ENCODE measurements at places on chromosomes 3 and 15.

DNA sequence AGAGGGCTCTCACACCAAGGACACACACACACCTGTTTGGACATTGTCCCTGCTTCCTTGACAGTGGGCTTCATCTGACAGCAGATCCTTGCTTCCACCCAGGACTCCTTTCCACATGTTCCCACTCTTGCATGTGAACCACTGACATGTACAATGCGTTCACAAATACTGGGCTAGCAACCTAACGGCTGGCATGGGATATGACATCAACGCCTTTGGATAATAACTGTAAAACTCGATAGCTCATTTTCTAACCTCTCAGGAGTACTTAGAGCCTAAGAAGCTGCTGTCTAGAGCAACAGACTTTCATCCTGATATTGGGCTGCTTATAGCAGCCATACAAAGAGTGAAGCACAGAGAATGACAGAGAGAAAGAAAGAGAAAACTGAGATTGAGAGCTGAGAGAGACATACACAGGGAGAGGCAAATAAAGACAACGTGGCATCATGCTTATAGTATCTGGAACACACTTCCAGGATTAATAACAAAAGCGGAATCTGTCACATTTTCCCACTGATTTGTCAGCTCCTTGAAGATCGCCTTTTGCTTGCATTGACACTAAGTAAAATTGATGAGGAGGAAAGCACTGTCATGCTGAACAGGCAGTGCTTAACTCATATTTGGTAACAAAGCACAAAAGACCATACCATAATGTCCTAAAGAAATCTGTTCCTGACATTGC lies 1.7 kb downstream of the GUCA1C start:
- no peak for DNase-seq

- no peak for DNase-seq
Observed at GRCh38 chr15:67824976-67825880, at the start of gene SKOR1. Gene SKOR1, plus strand, starts transcription at chr15:67825509. Its CDS starts 94 bp downstream, at chr15:67825603.

GRCh38 chr15:79185199-79185598 lies 94.6 kb upstream of the RASGRF1 start:
- no peak for DNase-seq

DNA sequence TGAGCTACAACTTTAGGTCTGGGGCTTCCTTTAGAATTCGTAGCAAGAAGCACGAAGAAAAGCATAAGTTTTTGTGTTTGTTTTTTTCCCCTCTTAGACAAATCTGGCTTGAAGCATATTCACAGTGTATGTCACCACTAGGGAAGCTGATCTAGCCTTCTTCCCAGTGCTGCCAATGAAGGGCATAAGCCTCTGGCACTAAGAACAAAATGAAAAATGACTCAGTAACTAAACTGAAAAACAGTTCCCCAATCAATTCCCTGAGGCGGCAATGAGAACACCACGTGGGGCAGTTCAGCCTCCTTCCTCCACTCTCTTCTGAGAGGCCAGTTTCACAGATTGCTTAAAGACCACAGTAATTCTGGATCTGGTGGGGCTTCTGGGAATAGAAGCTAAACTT lies 338.1 kb downstream of the GAP43 start:
- DNase-seq = no peak

DNA sequence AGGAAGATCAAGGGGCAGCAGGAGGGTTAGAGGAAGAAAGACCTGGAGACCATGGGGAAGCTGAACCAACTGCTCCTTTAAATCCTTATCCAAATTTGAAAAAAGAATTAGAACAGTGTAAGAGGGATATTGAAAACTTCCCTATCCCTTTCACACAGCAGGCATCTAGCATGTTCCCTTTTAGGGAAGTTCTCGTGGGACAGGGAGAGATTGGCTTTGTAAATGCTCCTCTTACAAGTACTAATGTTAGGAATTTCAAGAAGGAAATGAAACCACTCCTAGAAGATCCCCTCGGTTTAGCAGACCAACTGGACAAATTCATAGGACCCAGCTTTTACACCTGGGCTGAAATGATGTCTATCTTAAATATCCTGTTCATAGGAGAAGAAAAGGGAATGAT lies 41.5 kb downstream of the PPCDC start:
- no peak for DNase-seq

DNA sequence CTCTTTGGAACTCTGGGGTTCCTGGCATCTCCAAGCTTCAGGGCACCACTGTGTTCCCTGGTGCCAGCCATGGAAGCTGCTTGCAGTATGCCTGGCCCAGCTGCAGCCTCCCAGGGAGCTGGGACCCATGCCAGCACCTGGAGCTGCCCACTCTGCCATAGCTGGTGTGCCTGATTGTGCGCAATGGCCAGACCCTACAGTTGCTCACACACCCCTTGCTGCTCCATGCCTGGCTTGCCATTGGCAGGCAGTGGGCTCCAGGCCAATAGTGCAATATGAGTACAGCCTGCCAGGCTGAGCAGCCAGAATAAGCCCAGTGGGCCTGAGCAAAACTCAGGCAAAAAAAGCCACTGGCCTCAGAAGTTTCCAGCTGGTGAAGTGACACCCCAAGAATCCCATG lies 43.8 kb upstream of the LRRFIP2 start:
- no peak for DNase-seq

- no peak for DNase-seq
Observed at GRCh38 chr3:88005066-88005465, 53.7 kb downstream of the CGGBP1 start.

GRCh38 chr3:160081958-160082533 lies 93.4 kb downstream of the IL12A start:
- DNase-seq = no peak

DNA sequence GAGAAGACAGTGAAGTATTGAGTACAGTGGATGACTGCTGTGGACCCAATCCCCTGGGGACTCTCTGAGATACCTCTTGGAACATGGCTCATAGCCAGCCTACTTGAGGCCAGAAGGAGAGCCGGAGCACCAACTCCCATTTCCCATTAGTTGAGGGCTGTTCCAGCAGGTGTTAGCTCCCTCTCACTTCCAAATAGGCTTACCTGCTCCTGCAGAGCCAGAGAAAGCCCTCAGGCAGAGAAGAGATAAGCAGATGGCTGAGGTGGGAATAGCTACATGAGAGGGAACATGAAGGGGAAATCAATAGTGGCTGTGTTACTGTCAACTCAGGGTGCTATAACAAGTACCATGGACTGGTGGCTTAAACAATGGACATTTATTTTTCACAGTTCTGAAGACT lies 4.6 kb upstream of the CCK start:
- DNase-seq = no peak

GRCh38 chr3:62233065-62233464 lies 140.3 kb downstream of the FEZF2 start:
- DNase-seq = no peak

GRCh38 chr3:126394179-126394976 lies at the start of gene CFAP100:
Gene CFAP100, plus strand, starts transcription at chr3:126394909. Its CDS starts 1,092 bp downstream, at chr3:126396001.
- DNase-seq = no peak

DNA sequence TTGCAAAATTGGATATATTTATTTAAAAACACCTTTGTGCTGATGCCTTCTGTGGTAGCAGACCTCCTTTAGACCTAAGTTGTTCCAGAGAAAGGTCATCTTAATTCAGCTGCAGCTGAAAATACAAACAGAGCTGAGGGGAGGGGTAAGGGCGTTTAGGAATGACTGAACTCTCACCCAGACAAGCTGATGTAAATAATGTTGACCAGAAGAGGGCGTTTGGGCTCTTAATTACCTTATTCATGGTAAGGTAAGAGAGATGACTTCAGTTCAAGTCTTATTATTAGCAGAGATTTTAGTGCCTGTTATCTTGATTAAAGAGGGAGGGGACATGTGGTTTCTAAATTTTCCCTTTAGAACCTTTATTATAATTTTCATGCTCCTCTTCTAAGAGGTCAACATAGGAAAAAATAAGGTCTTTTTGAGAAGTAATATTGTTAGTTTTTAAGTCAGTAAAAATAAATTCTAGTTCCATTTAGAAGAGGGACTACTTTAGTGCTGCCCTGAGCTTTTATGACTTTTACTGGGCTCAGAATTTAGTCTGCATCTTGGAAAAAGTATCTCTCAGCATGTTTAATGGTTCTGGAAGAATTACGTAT lies 46.3 kb downstream of the GPR171 start:
- peak; percentile 51 for DNase-seq

DNA sequence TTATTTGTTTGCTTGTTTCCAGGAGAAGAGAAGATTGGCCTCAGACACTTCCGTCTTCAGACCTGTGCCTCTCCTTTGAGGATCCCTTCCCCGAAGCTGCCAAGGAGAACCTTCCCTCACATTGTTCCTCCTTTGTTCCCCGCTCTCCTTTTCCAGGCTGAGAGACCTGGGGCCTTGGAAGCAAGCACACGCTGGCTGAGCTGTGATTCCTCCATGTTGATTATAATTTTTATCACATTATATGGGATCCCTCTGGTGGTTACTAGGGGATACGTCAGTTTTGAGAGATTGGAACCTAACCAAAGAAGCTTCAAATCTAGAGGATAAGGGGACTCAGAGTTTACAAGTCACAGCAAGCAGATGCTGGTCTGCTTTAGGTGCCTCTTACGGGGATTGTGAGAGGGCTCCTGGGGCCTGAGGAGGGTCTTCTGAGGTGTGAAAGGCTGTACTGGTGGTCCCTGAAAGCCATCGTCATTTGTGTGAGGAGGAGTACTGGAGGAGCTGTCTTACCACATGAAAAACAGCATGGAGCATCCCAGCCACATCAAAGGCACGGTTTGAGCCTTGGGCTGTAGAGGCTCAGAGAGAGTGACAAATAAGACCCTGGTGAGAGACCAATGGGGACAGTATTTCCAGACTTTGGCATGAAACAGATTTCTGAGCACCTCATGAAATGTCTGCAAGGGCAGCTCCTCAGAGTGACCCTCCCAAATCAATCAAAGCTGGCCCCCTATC lies 760.1 kb upstream of the CFAP20DC start:
- no peak for DNase-seq

DNA sequence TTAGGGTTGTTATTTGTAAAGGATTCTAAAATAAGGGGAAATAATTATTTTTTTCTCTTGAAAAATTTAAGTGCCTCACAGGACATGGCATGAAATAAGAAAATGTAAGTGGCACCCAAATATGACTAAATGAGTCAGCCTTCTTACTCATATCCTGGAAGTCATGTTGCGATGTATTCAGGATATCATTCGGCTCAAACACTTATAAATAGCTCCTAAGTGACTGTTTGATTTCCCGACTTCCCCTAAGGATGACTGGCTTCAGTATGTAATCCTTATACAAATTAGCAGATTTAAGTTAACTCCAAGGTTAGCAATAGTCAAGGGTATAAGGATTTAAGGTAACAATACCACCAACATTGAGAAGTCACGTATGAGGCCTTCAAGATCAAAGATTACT lies 57.3 kb upstream of the OSTN start:
- DNase-seq = no peak

- DNase-seq = no peak
Observed at GRCh38 chr3:13786811-13787210, 93.1 kb downstream of the WNT7A start.

DNA sequence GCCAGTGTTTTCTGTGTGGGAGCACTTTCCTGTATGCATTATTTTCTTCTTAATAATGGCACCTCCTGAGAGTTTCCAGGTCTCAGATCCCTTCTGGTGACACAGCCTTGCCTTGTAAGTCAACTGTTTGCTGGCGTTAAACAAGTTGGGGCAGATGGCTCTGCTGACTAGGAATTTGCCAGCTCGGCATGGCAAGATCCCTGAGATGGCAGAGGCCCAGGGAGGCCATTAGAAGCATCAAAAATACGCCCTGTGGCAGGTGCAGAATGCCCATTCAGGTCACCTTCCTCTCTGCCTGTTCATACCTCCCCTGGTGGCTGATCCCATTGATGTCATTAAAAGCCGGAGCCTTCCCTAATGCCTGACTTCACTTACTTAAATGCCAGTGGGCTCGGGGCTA lies 320.9 kb upstream of the CTDSPL start:
- no peak for DNase-seq

DNA sequence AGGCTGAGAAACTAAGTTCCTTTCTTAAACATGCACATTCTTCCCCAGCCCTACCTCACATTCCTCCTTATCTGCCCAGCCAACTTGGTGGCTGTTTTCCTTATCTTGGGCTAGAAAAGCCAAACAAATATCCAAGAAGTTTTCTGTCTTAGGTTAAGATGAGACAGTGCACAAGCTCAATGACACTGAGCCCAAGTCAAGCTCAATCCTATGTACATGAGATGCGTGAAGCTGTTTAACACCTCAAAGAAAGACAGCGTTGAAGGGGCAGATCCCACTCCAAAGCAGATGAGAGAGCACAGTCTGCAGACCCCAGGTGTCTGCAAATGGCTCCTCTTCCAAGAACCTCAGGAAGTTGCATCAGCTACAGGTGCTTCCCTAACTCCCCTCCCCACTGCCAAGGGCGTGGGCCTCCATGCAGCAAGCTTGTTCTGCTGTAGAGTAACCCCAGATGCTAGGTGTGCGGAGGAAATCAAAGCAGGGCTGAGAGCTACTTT lies 16.6 kb downstream of the LRRC2 start:
- no peak for DNase-seq

DNA sequence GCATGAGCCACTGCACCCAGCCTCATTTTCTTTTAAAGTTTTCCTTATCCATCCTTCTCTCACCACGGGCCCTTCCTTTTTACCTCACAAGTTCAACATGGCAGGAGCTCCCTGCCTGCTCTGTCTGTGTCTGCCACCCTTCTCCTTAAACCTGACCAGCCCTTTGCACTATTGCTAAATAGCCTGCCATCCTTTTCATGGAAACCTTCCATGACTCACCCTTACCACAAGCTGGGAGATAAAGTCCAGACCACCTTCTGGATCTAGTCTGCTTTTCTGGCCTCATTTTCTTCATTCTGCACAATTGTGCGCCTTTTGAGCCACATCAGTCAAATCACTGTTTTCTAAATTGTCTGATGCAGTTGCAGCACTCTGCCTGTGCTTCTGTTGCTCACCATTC lies 8.9 kb downstream of the PARP14 start:
- DNase-seq = no peak

DNA sequence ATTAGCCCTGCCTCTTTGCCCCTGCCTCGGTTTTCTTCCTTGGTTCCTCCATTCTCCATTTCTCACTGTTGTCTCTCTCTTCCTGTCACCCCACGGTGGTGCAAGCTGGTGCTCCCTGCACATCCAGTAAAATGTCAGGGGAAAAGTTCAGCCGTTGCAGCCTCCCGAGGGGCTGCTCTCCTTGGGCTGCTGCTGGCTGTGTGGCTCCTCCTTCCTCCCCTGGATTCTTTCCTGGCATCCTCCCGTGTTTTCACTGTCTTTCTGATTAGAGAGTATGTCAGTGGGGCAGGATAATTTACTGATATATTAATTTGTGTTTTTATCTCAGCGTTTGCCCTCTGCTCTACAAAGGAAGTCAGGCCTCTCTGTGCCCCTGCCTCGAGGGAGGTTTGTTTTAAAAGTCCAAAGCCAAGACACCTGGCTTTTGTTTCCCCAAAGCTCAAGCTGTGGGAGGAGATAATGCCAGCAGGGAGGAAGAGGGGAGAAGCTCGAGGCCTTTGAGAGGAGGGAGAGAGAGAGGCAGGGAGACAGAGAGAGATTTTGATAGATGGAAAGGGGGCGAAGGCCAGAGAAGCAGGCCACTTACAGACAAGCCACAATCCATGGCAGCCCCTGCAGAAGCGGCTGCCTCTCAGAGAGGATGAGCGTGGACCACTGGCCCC lies 150.3 kb upstream of the NR2F2 start:
- no peak for DNase-seq

DNA sequence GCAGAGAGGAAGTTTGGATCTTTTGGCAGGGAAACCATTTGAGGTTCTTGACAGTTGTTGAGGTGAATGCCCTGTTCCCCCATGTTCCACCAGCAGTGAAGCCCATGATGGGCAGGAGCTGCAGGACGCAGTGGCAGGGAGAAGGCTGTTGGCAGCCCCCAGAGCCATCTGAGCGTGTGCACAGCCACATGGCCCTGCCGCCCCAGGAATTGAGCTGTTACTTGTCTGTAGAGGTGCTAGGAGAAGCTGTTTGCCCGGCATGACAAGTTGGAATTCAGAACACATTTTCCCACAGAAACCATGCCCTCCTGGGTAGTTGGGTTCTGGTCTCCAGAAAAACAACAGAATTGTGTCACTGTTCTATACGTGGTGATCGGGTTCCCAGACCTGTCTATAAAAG lies 218.2 kb upstream of the NR2E3 start:
- DNase-seq = no peak

Data from activated CD4-positive, alpha-beta T cell treated with anti-CD3 and anti-CD28 coated beads for 4 hours (primary cell).